ENCODE measurements at places on chromosomes 2 and 18.

DNA sequence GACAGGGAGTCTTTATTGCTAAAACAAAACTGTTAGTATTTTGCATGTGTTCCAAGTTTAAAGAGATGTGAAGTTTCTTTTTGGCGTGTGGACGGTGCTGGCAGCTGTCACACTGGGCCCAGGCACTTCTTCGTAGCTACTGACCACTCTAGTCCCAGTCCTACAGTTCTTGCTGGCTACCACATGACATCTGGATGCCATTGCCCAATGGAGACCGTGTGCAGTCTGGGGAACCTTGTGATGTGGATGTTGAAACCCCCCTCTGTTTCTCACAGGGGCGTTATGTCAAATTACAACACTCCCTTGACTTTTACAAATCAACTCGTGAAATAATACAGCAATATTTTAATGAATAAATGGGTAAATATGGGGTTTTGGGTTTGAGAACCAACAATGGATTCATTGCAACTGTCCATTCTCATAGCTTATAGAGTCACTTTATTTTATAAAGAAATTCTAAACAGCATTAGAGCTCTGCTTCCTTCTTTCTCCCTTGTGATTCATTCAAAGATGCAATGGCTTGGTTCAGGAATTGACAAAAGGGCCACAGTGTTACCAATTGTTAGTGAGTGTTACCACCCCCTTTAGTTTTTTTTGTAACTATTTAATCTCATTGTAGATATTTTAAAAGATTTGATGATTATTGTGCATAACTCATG lies 1.2 kb downstream of the GPD2 start:
- no peak for DNase-seq

DNA sequence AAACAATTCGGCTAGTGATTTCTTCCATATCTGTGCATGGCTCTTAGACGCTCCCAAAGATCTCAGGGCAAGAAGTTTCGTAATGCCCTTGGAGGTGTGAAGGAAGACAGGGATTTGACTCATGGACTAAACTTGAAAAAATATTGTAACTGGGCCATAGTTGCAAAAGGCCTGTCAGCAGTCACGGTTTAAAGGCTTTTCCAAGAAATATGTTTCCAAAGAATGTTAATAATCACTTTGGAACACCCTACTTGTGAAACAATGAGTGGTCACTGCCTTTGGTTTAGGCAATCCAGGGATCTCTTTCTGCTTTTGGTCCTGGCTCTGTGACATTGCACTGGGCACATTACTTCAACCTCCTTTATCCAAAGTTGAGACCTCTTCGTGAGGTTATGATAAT lies 102.5 kb upstream of the RASGRP3 start:
- no peak for DNase-seq

GRCh38 chr2:70616168-70616694 lies 62.6 kb upstream of the TGFA start:
- DNase-seq, result no peak

- DNase-seq, result no peak
These were observed 18.0 kb downstream of the GALNT3 start for GRCh38 chr2:165776013-165776412.

Data from left lung (tissue), 14 donors.